Astrocyte (in vitro differentiated cells and primary cell): ENCODE measurements at places on chromosomes 1 and 21. TPM values are rescaled to one million over a fixed set of nuclear protein-coding genes. Genes with fewer than 3 reads are reported as not detected.
A peak's percentile ranks its signal among the peaks of the same experiment; 100 is the strongest.

GRCh38 chr1:89516055-89516454 is 8.6 kb upstream of the LRRC8B start:
- DNase-seq, result peak; percentile 64

The TMPRSS2 gene
- 0.84 and 0.89 TPM in 2 replicates for total RNA-seq

DNA sequence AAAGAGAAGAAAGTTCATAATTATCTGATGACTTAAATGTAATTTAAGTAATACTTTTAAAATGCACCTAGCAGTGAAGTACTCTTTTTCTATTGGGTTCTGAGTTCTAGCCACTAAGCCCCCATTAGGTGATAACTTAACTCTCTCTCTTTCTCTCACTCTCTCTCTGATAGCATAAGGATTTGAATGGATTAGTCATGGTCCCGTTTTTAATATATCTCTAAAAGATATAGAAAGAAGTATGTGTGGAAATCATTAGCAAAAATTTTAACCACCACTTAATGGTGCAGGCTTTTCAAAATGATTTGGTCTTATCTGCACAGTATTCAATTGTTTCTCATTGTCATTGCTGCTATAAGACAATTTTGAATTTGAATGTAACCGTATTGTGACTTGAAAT is 78.2 kb downstream of the RWDD3 start:
- no peak for DNase-seq

- DNase-seq, result no peak
Measured at GRCh38 chr1:118381197-118381869, 196.3 kb upstream of the SPAG17 start.

DNA sequence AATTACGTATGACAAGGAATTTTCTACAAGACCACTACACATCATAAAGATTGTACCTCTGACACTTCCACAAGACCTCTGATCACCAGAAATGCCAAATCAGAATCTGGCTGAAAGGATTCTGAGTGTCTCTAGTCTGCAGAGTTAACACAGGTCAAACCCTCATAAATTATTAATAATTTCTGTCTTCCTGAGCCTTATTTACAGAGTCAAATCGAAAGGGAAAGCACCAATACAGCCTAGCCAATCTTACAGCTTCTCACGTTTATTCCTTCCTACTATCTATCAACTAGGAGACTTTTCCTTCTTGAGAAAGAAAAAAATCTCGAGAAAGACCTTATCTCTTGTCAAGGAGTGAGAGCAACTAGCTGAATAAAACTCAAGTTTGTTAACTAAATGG is 2151.6 kb downstream of the MRPL39 start:
- no peak for DNase-seq

- DNase-seq, result no peak
Measured at GRCh38 chr1:24931468-24932231, 1.6 kb upstream of the RUNX3 start.

- no peak for DNase-seq
Measured at GRCh38 chr1:236980673-236981072, 23.6 kb downstream of the MT1HL1 start.

The ACOT11 gene
- total RNA-seq, result 1.5 and 2.7 TPM in 2 replicates
